NCI-H1105 (cell line): ENCODE measurements at places on chromosomes 7 and 10.

DNA sequence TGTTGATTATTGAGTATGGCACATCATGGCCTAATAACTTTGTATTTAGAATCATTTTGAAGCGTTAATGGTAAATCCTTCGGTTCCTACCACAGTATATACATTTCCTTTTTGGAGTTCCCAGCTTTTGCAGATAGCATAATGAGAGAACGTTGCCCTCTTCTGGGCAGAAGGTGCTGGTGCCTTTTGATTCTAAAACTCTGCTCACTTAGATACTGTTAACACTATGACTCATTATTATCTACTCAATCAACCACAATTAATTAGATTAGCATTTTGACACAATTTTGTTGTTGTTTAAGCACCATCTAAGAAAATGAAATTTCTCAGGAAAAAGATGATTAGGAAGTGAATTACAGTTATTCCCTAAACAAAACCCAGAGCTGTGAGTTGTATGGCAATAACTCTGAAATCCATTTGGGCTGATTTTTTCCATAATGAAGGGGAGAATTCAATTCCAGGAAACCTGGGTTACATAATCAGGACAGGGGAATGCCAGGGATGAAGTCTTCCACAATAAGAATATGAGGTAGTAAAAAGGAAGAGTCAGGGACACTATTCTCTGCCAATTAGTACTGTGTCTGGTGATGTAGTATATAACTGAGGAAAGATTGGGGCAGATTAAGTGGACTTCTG, 11.5 kb upstream of the DLD start:
- DNase-seq, result peak; percentile 50

DNA sequence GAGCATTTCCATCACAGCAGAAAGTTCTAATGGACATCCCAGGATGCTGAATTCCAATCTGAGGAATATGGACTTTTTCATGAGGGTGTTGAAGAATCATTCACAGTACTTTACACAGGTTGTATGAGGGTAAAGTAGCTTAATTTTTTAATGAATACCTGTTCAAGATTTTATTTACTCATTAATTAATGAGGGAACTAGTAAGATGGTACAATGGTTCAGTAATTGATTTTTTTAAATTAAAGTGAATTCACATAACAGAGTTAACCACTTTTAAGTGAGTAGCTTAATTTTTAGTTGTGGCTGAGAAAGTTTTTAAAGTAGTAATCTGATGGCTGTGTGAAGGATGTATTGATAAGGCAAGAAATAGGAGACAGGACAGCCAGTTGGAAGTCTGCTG, 266.5 kb downstream of the GFRA1 start:
- DNase-seq, result no peak

DNA sequence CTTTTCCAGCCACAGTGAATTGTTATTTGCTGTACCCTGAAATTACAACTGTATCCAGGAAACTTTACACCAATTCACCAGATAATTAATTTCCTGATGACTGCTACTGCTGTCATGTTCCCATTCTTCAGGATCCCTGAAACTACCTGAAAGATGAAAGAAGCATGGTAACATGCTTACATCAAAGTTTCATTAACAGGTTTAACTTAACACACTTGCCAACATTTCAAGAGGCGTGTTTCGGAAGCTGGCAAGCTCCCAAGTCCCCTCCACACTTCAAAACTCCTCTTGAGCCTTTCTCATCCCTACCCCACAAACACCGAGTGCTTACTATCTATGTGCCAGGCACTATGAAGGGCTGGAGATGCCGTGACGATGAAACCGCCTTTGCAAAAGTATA, 88.6 kb downstream of the MPP7 start:
- peak; percentile 12 for DNase-seq

- DNase-seq, result no peak
Measured at GRCh38 chr7:127771707-127772106, 119.7 kb downstream of the SND1 start.

DNA sequence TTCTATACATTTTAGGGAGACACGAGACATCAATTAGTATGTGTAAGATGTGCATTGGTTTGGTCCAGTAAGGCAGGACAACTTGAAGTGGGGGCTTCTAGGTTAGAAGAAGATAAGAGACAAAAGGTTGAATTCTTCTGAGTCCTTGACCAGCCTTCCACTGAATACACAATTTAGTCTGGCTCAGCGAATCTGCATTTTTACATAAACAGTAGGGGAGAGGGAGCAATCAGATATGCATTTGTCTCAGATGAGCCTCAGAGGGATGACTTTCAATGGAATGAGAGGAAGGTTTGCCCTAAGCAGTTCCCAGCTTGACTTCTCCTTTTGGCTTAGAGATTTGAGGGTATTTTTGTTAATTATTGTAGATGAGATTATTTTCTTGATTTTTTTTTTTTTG, 20.0 kb upstream of the C10orf90 start:
- DNase-seq, result no peak

DNA sequence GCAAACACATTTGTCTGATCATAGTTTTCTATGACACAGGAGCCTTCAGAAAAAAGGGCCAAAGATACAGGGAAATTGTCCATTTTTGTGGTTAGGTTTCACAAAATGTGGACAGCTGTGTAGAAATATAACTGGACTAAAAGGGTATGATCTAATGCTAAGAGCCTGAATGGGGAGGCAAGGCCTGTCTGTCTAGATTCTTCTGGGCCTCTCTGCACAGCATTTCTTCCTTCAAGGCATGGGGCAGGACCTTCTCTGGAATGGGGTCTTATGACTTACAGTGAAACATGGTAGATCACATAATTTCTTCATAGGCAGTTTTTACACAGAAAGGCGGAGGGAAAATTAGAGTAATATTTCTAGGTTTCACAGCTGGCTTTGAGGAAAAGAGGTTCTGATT, 795.7 kb downstream of the GRID1 start:
- no peak for DNase-seq

DNA sequence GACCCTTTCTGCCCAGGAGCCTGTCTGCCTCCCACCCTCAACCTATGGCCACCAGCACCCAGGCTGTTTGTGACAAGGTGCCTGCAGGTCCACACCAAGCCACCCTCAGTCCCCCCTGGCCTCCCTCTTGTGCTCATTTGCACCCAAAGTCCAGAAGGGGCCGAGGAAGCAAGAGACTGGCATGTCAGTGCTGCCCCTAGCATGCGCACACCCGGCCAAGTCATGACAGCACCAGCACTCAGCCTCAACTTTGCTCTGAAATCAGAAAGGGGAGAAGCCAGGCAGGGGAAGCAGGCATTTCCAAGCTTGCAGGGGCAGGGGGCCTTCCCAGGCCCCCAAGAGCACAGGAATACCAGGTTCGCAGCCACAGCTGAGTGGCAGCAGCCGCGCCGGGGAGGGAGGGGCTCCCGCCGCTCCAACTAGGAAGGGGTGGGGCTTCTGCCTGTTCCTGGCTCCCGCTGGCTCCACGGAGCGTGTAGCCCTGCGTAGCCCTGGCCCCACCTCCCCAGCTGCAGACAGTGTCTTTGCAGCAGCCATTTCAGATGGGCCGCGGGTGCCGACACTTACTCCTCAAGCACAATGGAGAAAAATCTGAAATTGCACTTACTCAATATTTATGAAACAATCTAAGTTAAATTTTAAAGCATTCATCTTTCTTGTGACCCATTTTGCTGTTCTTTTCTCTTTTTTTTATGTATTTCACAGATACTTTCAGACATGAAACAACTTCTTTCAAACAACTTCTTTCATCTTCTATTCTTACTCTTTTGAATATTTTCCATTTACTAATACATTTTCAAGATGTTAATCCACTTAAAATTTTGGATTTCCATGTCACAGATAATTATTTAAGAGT, 54.9 kb upstream of the ABCB5 start:
- DNase-seq, result peak; percentile 70

DNA sequence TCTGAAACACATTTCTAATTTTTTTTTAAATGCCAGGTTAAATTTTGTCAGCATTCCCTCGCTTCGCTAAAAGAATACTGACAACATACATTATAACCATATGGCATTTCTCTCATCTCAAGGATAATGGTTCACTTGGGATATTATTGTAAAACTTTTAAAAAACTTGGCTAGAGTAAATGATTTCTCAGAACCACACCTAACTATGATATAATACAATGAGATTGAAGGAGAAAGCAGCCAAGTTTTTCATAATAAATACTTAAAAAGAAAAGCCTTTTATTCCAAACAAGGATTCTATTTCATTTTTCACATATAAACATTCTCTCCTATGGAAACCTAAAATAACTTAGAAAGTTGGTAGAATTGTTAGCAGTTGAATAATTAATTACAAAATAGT, 413.9 kb downstream of the HGF start:
- no peak for DNase-seq

- DNase-seq, result no peak
Measured at GRCh38 chr7:101772508-101773211, 44.8 kb upstream of the CUX1 start.

GRCh38 chr10:120583424-120584108, 126.5 kb downstream of the PLPP4 start:
- no peak for DNase-seq

GRCh38 chr10:71817831-71818655, 33.0 kb downstream of the PSAP start:
- DNase-seq, result no peak

DNA sequence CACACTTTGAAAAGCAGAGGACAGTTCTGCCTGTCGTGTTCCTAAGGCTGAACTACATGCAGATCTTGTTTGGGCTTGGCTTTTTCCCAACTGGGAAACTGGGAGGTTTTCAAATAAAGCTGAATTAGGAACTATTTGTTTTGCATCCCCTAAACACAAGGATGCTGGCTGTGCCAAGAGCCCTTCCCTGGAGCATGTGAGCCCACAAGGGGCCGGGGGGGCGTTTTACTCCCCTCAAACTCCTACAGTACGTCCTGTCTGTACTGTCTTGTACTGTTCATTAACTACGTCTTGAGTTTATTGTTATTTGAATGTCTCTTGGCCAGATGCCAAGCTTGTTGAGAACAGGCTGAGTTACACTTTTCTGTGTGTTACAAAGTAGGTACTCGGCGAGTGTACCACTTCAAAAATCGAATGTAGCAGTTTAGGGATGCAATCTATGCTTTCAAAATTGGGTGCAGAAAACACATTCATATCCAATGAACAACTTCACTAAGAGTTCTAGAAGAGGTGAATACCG, 94.9 kb downstream of the GFRA1 start:
- peak; percentile 43 for DNase-seq

GRCh38 chr7:343227-343822, 53.4 kb downstream of the FOXL3 start:
- DNase-seq, result no peak

- DNase-seq, result no peak
Measured at GRCh38 chr10:120744040-120744439, 107.1 kb upstream of the WDR11 start.

DNA sequence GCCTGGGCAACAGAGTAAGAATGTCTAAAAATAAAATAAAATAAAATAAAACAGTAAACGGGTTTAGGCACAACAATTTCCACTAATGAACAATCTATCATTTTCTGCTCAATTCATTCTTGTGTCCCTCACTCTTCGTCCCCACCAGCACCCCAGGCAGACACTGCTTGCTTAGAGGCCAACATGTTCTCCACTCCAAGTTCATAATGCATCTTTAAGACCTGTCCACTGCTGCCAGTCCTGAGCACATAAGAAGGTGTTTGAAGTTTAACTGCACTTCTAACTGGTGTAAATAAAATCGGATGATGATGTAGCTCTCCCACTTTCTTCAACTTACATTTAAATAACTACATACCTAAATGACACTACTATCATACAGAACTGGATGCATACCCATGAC, 13.2 kb downstream of the PDLIM1 start:
- DNase-seq, result no peak

GRCh38 chr10:5356302-5356763, 8.4 kb upstream of the UCN3 start:
- DNase-seq, result no peak

DNA sequence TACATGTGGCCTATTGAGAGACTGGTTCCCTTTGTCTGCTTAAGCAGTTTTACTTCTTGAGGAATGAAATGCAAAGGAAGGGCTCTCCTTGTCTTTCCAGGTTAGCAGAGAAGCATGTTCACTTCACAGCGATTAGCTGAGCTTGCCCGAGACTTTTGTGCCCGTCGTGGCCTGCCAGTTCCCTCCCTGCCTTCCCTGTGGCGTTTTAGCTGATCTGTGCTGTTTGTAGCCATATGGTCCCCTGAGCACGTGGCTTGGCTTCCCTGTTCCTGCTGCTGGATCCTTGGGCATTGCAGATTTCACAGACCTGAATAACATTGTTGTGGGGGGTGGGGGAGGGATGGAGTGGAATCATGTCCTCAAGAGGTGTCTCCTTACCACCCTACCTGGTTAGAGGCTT, 61.8 kb downstream of the SND1 start:
- no peak for DNase-seq

DNA sequence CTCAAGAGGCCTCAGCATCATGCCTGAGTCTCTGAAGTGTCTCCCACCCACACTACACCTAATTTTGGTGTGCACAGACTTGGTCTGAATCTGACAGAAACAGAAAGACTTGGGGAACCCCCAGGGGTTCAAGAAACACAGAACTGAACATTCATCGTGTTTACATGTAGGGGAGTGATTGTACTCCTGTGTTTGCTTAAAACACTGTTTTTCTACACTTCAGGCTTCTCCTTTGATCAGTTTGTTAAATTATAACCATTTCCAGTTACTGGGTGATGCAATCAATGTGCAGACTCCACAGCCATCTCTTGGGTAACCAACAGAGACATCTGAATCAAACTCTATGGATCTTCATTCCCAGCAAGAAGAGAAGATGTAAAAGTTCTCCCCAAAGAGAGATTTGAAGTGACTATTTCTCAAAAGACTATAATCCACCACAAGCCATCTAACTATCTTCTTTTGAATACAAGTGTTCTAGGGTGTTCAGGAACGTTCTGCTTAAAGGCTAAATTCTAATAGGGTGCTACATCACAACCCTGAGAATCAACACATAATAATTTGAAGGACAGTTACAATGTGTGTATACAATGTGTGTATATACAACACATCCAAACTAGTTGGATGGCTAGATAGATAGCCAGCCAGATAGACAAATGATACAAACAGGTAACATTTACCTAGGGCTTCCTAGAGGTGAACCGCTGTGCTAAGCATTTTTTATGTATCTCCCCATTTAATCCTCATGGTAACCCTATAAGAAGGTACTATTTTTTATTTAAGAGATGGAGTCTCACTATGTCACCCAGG, 34.2 kb downstream of the DNAJC12 start:
- DNase-seq, result no peak
